Tibial artery (tissue), 4 donors: ENCODE measurements at places on chromosomes 13 and 19.

DNA sequence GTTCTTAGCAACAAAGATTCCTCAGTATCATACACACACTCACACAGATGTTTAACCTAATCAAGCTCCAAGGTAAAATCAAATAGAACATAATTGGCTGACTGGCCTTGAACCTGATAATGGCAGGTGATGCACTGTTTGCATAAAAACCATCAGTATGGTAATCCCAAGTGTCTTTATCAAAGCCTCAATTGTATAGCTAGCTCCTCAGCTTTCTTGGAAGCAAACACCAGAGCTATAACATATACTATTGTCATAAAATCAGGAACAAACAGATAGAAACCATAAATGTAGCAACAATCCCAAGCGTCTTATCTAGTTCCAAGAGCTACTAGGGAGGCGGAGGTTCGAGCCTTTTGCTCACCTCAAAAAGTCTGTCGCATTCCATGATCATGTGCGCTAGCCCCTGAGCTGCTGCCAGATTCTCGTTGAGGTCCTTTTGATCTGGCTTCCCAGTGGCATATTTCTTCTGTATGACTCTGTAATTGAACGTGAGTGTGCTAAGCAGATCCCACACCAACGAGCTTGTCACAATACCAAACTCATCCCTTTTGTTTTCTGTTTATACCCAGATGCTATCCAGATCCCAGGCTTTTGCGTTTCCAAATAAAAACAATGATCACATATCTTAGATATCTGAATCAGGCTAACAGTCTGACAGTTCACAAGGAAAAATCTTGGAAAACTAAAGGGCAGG lies 95.3 kb downstream of the KL start:
- H3K4me3 ChIP-seq, result no peak overlapping the region
- H3K36me3 ChIP-seq, result peaks cover 31% of the 10 kb centered on the region
- no peaks in the 10 kb centered on the region for H3K27me3 ChIP-seq
- H3K27ac ChIP-seq, result peak overlapping the region; percentile 79
- DNase-seq, result no peak

- no peaks in the 10 kb centered on the region for H3K27me3 ChIP-seq
- no peak overlapping the region for H3K27ac ChIP-seq
- no peak overlapping the region for H3K4me3 ChIP-seq
- no peaks in the 10 kb centered on the region for H3K36me3 ChIP-seq
- DNase-seq, result no peak
Measured at GRCh38 chr19:39943586-39943985, 9.2 kb upstream of the FCGBP start.

DNA sequence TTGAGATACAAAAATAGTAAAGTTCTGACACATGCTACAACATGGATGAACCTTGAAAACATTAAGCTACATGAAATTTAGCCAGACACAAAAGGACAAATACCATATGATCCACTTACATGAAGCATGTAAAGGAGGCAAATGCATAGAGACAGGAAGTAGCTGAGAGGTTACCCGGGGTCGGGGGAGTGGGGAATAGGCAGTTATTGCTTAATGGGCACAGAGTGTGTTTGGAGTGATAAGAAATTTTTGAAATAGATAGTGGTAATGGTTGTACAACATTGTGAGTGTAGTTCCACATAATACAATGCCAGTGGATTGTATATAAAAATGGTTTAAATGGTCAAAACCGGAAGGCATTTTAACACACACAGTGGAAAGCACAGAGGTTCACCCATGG lies 4.3 kb downstream of the N4BP2L1 start:
- H3K27ac ChIP-seq, result no peak overlapping the region
- peaks cover 14% of the 10 kb centered on the region for H3K36me3 ChIP-seq
- H3K4me3 ChIP-seq, result no peak overlapping the region
- DNase-seq, result no peak
- H3K27me3 ChIP-seq, result no peaks in the 10 kb centered on the region
- H3K4me1 ChIP-seq, result peaks cover 5% of the 10 kb centered on the region

DNA sequence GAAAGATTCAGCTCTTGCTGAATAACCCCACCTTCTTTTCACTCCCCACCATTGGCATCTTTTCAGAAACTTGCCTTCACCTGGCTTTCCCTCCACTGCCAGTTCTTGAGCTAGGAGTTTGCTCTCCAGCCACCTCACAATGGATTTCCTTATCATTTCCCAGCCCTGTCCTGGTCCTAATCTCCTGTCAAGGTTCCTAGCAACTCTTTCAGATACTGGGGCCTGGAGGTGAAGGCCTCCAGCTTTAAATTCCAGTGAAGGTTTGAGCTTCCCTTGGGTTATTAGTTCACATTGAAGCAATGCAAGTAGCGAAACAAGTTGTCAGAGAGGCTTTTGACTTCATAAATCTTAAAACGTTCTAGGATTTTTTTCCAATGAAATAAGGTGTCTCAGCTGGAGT lies 320.8 kb upstream of the MAB21L1 start:
- DNase-seq, result no peak
- no peaks in the 10 kb centered on the region for H3K36me3 ChIP-seq
- H3K27ac ChIP-seq, result no peak overlapping the region
- H3K4me1 ChIP-seq, result no peaks in the 10 kb centered on the region
- H3K4me3 ChIP-seq, result no peak overlapping the region

GRCh38 chr19:45998834-45999233 lies 3.6 kb downstream of the CCDC61 start:
- peaks cover 19% of the 10 kb centered on the region for H3K36me3 ChIP-seq
- H3K4me3 ChIP-seq, result no peak overlapping the region
- no peaks in the 10 kb centered on the region for H3K27me3 ChIP-seq

- H3K4me3 ChIP-seq, result no peak overlapping the region
- H3K36me3 ChIP-seq, result no peaks in the 10 kb centered on the region
- DNase-seq, result no peak
- H3K4me1 ChIP-seq, result no peaks in the 10 kb centered on the region
Measured at GRCh38 chr19:47437500-47437899, 18.2 kb upstream of the MEIS3 start.

- H3K27me3 ChIP-seq, result no peaks in the 10 kb centered on the region
- no peak for DNase-seq
- H3K4me3 ChIP-seq, result no peak overlapping the region
- H3K36me3 ChIP-seq, result peaks cover 10% of the 10 kb centered on the region
- H3K4me1 ChIP-seq, result no peaks in the 10 kb centered on the region
- H3K27ac ChIP-seq, result no peak overlapping the region
Measured at GRCh38 chr13:41811588-41812021, 149.3 kb downstream of the VWA8 start.

GRCh38 chr13:106752584-106753170 lies 184.7 kb upstream of the ARGLU1 start:
- H3K27ac ChIP-seq, result no peak overlapping the region
- H3K27me3 ChIP-seq, result no peaks in the 10 kb centered on the region
- H3K36me3 ChIP-seq, result no peaks in the 10 kb centered on the region
- H3K4me1 ChIP-seq, result no peaks in the 10 kb centered on the region

- DNase-seq, result no peak
- peak overlapping the region; percentile 78 for H3K4me3 ChIP-seq
- peaks cover 8% of the 10 kb centered on the region for H3K36me3 ChIP-seq
- no peaks in the 10 kb centered on the region for H3K27me3 ChIP-seq
- peaks cover 26% of the 10 kb centered on the region for H3K4me1 ChIP-seq
Measured at GRCh38 chr19:5978606-5979552, 939 bp upstream of the RANBP3 start.

DNA sequence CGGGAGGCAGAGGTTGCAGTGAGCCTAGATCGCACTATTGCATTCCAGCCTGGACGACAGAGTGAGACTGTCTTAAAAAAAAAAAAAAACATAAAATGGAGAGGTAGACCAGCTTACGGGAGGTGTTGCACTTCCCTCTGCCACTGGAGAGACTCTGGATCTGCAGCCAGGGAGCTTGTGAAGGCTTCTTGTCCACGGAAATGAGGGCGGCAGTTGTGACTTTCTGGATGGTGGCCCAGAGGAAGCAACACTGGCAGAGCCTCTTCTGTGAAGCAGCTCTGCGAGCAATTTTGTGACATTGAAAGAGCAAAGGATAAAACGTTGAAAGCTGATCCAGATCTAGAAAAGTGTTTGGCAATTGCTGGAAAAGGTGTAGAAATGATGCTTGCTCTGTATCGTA lies 10.4 kb downstream of the SPINT2 start:
- DNase-seq, result no peak
- H3K4me1 ChIP-seq, result no peaks in the 10 kb centered on the region
- H3K27ac ChIP-seq, result no peak overlapping the region
- H3K4me3 ChIP-seq, result no peak overlapping the region
- no peaks in the 10 kb centered on the region for H3K27me3 ChIP-seq

DNA sequence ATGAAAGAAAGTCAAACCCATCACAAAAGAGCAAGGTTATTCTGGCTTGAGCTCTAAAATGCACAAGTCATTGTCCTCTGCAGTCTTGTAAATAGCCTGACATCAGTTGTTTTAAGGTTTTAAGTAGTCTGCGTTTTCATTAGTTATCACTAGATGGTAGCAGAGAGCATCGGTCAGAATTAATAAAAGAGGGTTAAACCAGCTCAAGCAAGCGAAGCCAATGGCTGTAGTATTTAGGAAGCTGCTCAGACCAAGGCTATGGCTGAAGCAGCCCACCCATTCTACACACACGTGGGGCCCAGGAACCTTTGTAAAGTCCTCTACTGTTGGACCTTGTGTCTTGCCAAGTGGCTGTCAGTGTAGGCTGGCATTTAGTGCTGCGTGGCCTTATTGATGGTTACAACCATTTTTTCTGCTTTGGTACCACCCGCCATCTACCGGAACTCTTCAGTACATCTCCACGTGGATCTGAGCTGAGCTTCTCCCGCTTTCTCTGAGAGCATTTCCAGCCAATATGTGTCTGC lies 13.3 kb upstream of the ZNF57 start:
- H3K27ac ChIP-seq, result no peak overlapping the region
- H3K27me3 ChIP-seq, result no peaks in the 10 kb centered on the region
- H3K36me3 ChIP-seq, result no peaks in the 10 kb centered on the region
- DNase-seq, result peak; percentile 23
- no peaks in the 10 kb centered on the region for H3K4me1 ChIP-seq

GRCh38 chr19:39996811-39997637 lies at the start of gene ZNF546:
Gene ZNF546, plus strand, starts transcription at chr19:39997060. Its CDS starts 1,267 bp downstream, at chr19:39998327.
- peaks cover 19% of the 10 kb centered on the region for H3K4me1 ChIP-seq
- peak within 1 kb of the TSS; percentile 82 for H3K4me3 ChIP-seq
- peak; percentile 96 for DNase-seq
- H3K36me3 ChIP-seq, result peaks cover 9% of the 10 kb centered on the region
- no peaks in the 10 kb centered on the region for H3K27me3 ChIP-seq

DNA sequence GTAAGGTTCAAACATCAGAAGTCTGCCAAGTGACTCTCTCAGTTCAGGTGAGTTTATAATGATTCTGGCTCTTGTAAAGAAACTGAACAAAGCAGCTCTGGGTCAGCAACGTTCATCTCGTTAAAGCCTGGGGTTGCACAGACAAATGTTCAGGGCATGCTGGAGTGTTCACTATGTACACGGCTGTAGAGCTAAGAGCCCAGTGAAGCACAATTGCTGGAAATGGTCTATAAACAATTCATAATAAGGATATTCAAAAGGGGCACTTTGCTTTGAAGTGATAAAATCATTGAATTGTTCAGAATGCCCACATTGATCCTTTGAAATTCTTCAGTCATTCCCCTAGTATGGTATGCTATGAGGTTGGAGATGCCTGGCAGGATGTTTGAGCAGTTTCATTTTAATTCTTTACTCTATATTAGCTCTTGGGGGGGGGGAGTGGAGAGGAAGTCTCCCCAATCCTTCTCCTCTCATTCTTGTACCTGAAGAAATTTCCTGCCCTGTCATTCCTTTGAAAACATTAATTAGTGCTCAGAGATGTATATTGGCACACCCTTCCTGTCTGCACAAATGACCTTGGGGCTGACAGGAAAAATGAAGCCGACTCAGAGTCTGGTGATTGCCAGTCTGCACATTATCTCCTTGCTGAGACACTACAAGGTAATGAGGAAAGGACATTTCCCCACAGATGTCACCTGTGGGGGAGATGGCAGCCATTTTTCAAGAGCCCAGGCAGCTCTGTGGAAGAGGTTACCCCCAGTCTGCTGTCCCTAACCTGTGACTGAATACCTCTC lies 145.5 kb downstream of the DLEU7 start:
- H3K36me3 ChIP-seq, result no peaks in the 10 kb centered on the region
- no peaks in the 10 kb centered on the region for H3K27me3 ChIP-seq

DNA sequence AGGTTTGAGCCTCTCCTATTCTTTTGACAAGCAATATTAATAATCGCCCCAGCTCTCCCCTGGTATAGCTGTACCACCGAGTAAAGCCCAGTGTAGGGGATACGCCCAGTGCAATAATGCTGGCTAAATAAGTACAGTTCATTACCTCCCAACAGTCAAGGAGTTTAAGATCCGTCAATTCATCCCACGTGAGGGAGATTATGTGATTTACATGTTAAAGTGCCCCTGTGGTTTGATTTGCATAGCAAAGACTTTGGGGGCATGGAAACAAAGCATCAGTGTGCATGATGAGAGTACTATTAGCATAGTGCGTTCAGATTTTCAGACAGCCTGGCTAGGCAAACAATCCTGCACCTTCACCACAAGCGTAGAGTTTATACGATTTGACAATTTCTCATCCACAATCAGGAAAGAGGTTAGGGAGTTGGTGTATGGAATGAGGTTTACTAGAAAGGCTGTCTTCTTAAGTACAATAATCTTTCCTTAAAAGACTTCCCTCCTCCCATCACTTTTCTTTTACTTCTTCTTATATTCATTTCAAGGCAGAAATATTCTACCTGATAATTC lies 754.0 kb downstream of the DIAPH3 start:
- no peaks in the 10 kb centered on the region for H3K4me1 ChIP-seq
- no peak overlapping the region for H3K4me3 ChIP-seq
- no peaks in the 10 kb centered on the region for H3K27me3 ChIP-seq
- no peak overlapping the region for H3K27ac ChIP-seq
- no peak for DNase-seq

- H3K27me3 ChIP-seq, result no peaks in the 10 kb centered on the region
- peaks cover 6% of the 10 kb centered on the region for H3K4me1 ChIP-seq
- no peak for DNase-seq
Measured at GRCh38 chr19:45477186-45477585, 9.4 kb downstream of the FOSB start.

- H3K27me3 ChIP-seq, result no peaks in the 10 kb centered on the region
- no peak for DNase-seq
- H3K4me3 ChIP-seq, result no peak overlapping the region
- no peaks in the 10 kb centered on the region for H3K36me3 ChIP-seq
- no peak overlapping the region for H3K27ac ChIP-seq
Measured at GRCh38 chr13:63625869-63626268, 2210.2 kb upstream of the PCDH20 start.

GRCh38 chr19:14119146-14119545 lies 1.6 kb upstream of the PRKACA start:
- peak overlapping the region; percentile 49 for H3K4me3 ChIP-seq
- no peak for DNase-seq
- peak overlapping the region; percentile 94 for H3K27ac ChIP-seq
- no peaks in the 10 kb centered on the region for H3K36me3 ChIP-seq
- peaks cover 46% of the 10 kb centered on the region for H3K4me1 ChIP-seq

DNA sequence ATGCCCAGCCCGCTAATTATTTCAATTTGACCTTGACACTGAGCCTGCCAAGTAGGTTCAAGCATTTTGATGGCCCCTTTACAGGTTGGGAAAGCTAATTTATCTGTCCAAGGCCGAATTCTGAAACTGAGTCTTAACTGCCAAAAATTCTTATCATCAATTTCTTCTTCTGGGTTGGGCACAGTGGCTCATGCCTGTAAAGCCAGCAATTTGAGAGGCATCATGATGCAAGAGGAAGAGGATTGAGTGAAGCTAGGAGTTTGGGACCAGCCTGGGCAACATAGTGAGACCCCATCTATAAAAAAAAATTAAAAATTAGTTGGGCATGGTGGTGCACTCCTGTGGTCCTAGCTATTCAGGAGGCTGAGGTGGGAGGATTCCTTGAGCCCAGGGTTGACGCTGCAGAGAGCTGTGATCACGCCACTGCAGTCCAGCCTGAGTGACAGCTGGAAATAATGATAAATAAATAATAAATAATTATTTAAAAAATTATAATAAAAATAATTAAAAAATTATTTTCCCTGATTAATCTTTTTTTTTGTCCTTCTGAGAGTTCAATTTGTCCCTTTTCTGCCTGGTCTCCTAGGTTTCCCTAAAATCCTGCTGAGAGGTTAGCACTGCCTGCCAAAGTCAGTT lies 1.3 kb upstream of the LDLR start:
- H3K27me3 ChIP-seq, result no peaks in the 10 kb centered on the region
- H3K27ac ChIP-seq, result peak overlapping the region; percentile 95
- H3K4me1 ChIP-seq, result peaks cover 51% of the 10 kb centered on the region
- no peaks in the 10 kb centered on the region for H3K36me3 ChIP-seq
